ENCODE measurements at places on chromosomes 5 and 9.

DNA sequence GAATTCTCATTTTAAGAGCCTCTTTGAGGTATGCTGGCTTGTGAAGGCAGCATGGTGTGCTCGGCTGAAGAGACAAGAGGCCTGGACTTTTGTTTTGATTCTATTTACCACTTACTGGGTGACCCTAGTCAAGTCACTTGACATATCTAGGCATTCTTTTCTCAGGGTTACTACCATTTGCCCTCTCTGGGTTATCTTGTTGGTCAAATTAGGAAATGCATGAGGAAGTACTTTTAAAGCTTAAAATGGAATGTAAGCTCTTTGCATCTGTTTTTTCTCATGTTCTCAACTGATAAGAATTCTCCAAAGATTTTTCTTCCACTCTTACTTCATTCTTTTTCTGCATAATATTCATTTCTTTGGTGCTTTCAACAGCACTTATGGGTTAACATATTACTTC lies 173.1 kb downstream of the PLK2 start:
- DNase-seq = no peak

- DNase-seq = no peak
These were observed 107.7 kb downstream of the GDA start for GRCh38 chr9:72256931-72257330.

GRCh38 chr9:107931071-107931715 lies 441.6 kb upstream of the KLF4 start:
- no peak for DNase-seq

- DNase-seq = no peak
These were observed 123.6 kb downstream of the ELAVL2 start for GRCh38 chr9:23702311-23702922.

DNA sequence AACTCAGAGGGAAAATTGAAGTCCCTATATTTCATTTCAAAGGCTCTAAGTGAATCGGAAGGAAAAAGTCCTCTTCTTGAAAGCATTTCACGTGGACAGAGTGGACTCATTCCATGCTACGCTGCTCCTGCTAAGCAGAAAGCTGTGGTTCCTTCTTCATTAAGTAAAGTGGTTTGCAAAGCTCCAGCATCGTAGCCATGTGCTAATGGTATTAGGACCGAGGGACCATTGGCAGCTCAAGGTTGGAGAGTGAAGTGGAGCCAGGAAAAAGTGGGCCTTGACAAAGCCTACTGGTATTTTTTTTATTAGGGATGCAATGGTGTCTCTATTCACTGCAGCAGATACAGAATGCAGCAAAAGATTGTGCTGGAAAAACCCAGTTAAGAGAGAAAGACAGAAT lies 16.4 kb upstream of the SEMA4D start:
- no peak for DNase-seq

GRCh38 chr5:173941758-173942401 lies 47.1 kb upstream of the C5orf47 start:
- no peak for DNase-seq

- DNase-seq = no peak
These were observed 18.0 kb downstream of the KLF4 start for GRCh38 chr9:107471552-107471951.

GRCh38 chr5:57221049-57221568 lies 47.2 kb downstream of the GPBP1 start:
- no peak for DNase-seq

GRCh38 chr5:91301106-91301846 lies 81.8 kb downstream of the ARRDC3 start:
- no peak for DNase-seq

GRCh38 chr5:89480406-89481007 lies 597.5 kb upstream of the MEF2C start:
- no peak for DNase-seq

GRCh38 chr9:35736201-35736633 lies 3.8 kb downstream of the CREB3 start:
- no peak for DNase-seq

GRCh38 chr9:92048924-92049625 lies 66.1 kb downstream of the SPTLC1 start:
- DNase-seq = no peak

GRCh38 chr5:83589786-83590185 lies 118.2 kb downstream of the VCAN start:
- no peak for DNase-seq

GRCh38 chr5:157821822-157822622 lies 36.9 kb downstream of the CLINT1 start:
- no peak for DNase-seq

DNA sequence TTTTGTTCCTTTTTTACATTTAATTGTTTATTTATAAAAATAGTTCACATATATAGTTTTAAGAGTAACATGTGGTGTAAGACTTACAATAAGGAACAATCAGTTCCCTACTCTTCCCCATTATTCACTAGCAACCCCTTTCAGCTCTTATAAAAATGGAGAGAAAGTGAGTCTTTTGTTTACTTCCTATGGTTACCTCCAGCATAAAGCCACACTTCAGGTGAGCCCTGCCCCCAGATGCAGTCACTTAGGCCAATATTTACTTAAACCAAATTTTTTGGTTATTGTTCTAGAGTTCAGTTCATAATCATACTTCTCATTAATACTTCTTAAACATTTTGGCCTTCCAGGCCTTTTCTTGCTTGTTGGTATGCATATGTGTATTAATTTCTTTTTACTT lies 33.7 kb downstream of the UBE2R2 start:
- DNase-seq = no peak

- DNase-seq = no peak
These were observed 1.7 kb upstream of the EFNA5 start for GRCh38 chr5:107672211-107673038.

DNA sequence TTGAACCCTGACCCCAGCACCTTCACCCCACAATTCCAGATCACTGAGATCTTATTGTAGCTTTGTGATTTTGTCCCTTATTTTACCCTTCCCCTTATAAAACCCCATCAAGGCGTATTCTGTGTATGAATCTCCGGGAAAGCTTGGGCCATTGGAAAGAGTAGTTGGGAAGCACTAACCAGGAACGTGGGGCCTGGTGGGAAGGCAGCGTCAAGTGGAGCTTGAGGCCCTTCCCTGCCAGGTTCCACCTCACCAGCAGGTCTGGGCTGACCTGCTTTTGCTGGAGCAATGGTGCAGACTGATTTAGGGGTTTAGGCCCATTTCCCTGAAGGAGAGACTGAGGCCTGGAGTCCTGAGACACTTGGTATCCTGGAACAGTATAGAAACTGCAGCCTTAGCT lies 9.3 kb downstream of the PHF2 start:
- no peak for DNase-seq

Measured in stimulated activated CD8-positive, alpha-beta memory T cell treated with anti-CD3 and anti-CD28 coated beads, Interleukin-15, amount 100 ng/mL, for 24 hours (primary cell).